ENCODE measurements at places on chromosomes 6 and 20.
A peak's percentile ranks its signal among the peaks of the same experiment; 100 is the strongest.

- no peak for DNase-seq
Observed at GRCh38 chr6:104589940-104590339, 269.8 kb downstream of the HACE1 start.

GRCh38 chr6:140101367-140101766 is 726.9 kb upstream of the CITED2 start:
- no peak for DNase-seq

DNA sequence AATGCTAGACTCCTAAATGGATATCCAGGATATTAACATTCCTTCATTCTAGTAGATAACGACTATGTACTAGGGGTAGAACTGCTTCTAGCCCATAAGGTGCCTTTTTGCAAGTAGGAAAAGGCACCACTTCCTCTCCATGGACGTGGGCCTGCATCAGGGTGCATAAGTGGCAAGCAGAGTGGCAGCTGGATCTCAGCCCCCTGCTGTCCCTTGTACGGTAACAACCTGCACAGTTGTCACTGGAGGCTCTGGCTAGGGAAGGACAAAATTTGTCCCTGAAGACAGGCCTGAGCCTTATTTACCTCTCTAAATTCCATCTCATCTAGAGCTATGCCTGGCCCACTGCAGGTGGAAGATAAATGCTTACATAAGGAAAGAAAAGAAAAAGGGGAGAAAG is 42.5 kb upstream of the SAYSD1 start:
- no peak for DNase-seq

GRCh38 chr20:47468290-47469050 is 33.2 kb upstream of the NCOA3 start:
- DNase-seq: no peak

DNA sequence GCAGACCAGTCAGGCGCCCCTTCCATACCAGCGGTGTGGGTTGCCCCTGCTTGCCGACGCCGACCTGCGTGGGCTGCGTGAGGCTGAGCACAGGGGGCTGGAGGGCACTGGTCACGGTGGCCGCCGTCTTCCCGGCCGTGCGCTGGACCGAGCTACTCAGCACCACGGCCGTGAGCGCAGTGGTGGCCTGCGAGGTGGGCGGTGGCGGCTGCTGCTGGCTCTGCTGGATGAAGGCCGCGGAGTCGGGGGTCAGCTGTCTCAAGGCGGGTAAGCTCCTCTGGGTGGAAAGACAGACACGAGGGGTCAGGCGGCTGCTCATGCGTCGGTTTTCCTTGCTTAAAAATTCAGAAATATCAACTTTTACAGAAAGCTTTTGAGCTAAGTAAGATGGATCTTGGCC is 59.2 kb downstream of the TAF4 start:
- DNase-seq: no peak

- peak; percentile 50 for DNase-seq
Observed at GRCh38 chr20:34570859-34571306, 12.4 kb downstream of the MAP1LC3A start.

- DNase-seq: no peak
Observed at GRCh38 chr6:11632795-11633511, 95.4 kb downstream of the TMEM170B start.

DNA sequence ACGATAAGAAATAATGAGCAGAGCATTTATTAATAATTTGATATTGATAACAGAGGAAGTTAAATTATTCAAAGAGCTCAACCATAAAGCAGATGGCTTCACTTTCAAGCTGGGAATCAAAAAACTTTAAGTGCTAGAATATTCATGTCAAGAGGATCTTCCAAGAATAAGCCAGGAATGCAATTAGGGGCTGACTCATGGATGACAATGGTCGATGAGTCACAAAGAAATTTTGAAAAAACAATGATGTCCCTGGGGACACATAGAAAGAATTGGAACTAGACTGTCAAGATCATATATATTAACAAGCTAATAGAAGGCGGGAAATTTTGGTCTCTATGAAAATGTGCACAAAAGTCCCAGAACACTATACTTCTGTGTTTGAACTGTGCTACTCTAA is 304.1 kb downstream of the LAMA2 start:
- DNase-seq: peak; percentile 84

DNA sequence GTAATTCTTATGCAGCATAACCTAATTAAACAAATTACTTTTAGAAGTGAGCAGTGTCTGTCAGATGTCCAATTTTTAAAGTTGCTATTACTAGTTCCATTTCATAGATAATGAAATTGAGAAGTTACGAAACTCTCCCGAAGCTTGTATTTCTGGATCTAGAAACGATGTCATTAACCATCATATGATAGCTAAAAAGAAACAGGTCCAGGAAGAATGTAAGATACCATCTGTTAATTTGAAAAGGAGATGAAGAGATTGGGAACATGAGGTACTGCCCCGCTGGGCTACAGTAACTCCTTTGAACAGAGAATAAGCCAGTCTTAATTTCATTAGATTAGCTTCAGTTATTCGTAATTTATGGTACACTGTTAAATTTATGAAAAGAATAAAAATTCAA is 47.5 kb upstream of the TMX4 start:
- no peak for DNase-seq

GRCh38 chr20:58878399-58878798 is 25.9 kb downstream of the GNAS start:
- no peak for DNase-seq

GRCh38 chr6:41646026-41646795 is 7.9 kb downstream of the MDFI start:
- DNase-seq: no peak

GRCh38 chr20:25070821-25071473 is 11.0 kb downstream of the VSX1 start:
- no peak for DNase-seq
